ENCODE measurements at places on chromosomes 16 and 17. TPM values are rescaled to one million over a fixed set of nuclear protein-coding genes. Genes with fewer than 3 reads are reported as not detected.

NLGN2 gene
- 8.0 TPM for total RNA-seq

- DNase-seq = no peak
Observed at GRCh38 chr16:87791295-87792204, 25.8 kb upstream of the KLHDC4 start.

- DNase-seq = no peak
Observed at GRCh38 chr17:72872396-72872795, 220.1 kb downstream of the SLC39A11 start.

DNA sequence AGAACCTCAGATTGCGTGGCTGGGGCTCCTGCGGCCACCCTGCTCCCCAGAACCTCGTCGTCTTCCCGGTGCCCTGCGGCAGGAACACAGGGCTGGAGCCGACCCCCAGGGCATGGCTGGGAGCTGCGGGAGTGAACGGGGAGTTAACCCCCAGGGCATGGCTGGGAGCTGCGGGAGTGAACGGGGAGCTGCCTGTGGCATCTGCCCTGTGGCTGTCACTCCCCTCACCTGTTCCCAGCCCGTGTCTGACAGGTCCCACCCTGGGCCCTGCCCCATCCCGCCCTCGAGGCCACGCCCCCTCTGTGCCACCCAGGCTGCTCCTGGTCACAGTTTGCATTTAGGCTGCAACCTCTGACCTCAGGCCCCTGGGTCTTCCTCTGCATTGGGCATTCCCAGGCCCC, 39.4 kb upstream of the ACSF3 start:
- no peak for DNase-seq

GRCh38 chr17:57561072-57561861, 183.8 kb downstream of the CCDC182 start:
- no peak for DNase-seq
